CD4-positive, alpha-beta T cell treated with Interleukin-2 at 100 ng/mL for 4 hours (primary cell): ENCODE measurements at places on chromosomes 1 and 21.

- no peak for DNase-seq
Observed at GRCh38 chr1:228162286-228163006, 3.2 kb upstream of the IBA57 start.

DNA sequence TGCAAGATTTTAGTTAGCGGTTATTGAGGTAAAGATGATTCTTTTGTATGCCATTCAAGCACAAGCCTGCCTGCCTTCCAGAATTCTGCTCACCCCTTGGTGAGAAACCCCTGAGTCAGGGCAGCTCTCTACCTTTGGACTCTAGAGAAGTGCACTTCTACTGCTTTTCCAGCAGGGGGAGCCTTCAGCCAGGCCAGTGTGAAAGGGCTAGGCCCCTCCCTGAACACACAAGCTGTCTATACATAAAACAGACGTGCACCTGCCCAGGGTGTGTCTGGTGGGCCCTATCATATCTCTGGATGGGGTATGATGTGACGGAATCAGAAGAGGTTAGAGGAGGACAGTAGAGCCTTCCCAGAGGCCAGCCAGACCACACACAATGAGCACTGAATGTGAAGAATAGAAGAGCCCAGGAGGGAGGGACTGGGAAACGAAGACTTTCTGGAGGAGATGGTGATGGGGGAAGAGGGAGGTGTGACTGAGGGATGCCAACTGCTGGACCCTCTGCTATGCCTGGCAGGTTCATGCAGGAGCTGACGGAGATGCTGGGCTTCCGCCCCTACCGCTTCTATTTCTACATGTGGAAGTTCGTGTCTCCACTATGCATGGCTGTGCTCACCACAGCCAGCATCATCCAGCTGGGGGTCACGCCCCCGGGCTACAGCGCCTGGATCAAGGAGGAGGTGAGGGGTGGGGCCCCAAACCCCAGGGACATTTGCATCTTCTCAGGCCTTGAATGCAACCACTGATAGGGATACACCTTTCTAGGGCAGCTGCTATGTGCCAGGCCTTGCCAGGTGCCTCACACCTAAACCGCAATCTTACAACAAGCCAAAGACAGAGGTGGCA is 13.0 kb upstream of the KCNC4 start:
- DNase-seq = peak; percentile 72

DNA sequence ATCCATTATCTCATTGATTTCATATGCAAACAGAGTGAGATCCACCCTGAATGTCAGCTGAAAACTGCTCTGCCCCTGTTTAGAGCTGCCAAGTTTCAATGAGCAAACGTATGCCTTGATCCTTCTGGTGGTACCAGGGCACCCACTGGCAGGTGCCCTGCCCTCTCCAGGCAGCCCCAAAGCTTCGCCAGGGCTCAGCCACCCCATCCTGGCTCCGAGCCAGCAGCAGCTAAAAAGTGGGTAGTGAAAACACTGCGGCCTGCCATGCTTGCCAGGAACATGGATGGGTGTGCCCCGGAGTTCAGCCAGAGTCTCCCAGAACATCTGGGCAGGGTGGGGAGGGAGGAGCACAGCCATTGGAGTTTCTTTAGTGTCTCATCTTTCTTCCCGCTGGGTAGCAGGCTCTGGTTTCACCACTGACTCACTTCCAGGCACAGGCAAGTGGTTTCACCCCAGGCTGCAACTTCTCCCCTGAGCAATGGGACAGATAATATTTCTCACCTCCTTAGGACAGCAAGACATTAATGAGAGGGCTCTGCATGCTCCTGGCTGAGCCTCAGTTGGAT is 8.1 kb upstream of the LMX1A start:
- DNase-seq = no peak

- DNase-seq = no peak
Observed at GRCh38 chr1:197620714-197621163, 154.5 kb downstream of the DENND1B start.

DNA sequence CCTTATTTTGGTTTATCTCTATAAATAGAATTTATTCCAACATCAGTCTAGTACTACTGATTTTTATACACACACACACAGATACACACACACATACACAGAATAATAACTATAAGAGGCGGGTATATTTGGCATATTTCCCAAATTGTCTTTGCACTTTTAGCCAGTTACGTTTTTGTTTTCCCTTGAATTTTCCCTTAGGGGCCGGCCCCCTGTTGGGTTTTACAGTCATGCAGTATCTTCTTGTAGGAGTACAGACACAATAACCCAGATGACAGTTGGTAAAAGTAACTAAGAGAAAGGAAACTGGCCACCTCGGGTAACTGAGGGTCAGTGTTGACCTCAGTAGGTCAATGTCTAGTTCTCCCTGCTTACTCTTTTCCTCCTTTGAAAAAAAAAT is 50.9 kb downstream of the DISP1 start:
- no peak for DNase-seq

DNA sequence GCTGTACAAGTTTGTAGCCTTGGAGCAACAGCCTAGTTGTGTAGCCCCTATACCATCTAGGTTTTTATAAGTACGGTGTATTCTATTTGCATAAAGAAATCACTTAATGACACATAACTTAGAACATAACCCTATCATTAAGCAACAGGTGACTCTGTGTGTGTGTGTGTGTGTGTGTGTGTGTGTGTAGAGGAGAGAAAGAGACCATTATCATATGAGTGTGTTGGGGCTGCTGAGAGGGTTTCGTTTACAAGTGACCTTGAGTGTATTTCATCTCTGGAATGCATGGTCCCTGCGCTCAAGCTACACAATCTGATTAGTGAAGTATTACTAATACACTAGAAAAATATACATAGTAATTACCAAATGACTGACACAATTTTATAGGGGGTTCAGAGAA is 115.1 kb downstream of the RABGAP1L start:
- DNase-seq = no peak

DNA sequence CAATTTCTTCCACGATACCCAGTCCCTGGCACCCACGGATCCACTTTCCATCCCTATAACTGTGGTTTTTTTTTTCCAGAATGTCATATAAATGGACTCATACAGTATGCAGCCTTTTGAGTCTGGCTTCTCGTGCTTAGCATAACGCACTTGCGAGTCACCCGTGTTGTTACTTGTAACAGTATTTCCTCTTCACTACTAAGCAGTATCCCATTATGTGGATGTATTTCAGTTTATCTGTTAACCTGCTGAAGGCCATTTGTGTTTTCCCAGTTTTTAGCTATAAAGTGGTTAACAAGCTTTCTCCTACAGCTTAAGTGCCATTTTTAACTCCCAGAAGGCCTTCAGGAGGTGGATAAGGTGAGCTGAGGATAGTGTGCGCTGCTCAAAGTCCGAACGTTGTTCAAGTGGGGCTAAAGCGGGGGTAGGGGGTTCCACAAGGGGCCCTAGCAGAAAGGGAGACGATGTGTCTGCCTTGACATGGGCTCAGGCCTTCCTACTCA is 829 bp downstream of the ADAR start:
- DNase-seq = no peak

DNA sequence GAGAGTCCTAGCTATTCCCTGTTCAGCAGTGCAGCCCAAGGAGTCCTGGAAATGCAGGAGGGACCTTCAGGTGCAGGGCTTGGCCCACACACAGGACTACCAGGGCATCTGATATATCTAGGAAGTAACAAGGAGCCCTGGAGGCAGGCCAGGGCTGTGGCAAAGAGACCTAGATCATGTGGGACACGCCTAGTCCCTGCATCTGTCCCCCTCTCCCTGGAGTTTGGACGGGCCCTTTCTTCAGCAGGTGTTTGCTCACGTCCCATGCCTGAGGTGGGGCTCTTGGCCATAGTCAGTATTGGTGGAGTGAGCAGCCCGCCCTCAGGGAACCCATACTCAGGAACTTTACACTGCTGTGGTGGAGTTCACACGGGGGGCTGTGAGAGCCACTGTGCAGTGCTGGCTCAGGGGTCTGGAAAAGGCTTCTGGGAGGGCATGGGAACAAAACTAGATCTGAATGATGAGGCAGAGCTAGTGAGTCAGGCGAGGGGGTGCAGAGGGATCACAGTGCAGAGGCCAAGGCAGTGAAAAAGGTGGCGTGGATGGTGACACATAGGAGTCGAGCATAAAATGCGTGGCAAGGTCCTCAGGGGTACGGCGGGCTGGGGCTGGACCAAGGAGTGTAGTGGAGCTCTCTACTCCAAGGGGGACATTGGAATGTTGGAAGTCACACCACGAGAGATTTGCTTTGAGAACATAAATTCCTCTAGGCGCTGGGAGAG is 25.6 kb downstream of the TMEM53 start:
- no peak for DNase-seq

DNA sequence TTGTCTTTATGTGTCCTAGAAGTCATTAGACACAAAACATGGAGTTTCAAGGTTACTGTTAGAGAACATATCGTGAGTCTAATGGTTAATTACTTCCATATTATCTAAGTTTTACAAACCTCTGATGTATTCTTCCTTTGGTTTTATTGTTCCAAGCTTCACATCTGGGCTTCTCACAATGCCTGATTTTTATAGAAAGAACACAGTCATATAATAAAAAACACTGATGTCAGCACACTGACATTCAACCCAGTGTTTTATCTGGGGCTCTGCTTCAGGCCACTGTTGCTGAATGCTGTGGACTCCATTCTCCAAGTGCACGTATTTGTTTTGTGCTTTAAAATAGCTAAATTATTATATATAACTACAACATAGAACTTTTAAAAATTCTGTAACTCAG is 232.9 kb downstream of the SMYD3 start:
- DNase-seq = no peak
